Stimulated activated CD4-positive, alpha-beta T cell treated with anti-CD3 and anti-CD28 coated beads, Interleukin-1b, Interleukin-23, amount 100 ng/mL, for 48 hours (primary cell): ENCODE measurements at places on chromosomes 7 and 10.

DNA sequence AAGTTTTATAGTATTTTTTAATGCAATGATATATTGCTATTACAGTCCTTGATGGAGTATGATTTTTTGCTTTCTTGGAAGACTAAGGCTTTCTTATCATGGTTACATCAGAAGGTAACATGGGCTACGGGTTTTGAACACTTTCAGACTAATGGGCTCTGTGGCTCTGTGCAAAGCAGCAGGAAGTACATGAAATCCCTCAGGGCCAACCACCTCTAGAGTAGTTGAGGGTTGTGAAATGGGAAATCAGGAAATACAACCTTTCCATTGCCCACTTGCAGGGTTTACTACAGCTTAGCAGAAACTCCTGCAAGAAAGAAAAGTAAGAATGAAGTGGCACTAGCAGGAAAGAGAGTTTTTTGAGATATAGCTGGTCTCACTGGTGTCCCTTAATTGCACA, 853.5 kb downstream of the KCNMA1 start:
- no peak for DNase-seq

DNA sequence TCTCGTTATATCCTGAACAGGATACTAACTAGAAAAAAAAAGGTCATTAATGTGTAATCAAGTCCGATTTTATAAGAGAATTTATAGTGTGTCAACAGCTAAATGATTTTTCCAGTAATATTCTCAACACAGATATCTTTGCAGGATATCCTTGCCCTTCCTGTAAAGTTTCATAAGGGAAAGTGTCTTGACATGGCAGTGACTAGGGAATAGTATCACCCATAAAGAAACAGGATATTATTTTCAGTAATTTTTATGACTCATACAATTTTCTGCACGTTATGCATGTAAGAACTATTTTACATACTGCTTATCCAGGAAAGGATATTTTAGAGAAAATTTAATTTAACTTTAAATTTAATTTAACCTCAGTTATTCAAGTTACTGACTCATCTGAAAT, 19.5 kb upstream of the PNLIP start:
- DNase-seq: no peak

- DNase-seq: no peak
These were observed 332.7 kb upstream of the MAGI2 start for GRCh38 chr7:79786187-79786586.

DNA sequence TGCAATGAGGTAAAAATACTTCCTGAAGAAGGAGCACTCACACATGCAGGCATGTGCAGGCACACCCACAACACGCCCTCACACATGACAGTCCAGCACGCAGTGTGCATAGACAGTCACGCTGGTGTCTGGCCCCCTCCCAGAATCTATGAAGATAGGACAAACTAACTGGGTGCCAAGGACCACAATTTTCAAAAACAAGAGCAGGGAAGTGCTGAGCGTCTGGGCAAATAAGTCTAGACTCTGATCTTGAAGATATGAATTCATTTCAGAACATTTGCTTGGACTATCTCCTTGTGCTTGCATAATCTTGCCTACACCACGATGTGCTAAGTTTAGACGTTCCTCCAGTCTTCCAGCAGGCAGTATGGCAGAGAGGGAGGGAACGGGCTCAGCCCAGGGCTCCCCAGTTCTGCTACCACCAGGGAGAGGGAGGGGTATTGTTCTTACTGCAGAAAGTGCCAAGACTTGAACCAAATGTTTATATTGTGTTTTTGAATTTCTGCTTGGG, 276.5 kb upstream of the KLF6 start:
- DNase-seq: no peak

DNA sequence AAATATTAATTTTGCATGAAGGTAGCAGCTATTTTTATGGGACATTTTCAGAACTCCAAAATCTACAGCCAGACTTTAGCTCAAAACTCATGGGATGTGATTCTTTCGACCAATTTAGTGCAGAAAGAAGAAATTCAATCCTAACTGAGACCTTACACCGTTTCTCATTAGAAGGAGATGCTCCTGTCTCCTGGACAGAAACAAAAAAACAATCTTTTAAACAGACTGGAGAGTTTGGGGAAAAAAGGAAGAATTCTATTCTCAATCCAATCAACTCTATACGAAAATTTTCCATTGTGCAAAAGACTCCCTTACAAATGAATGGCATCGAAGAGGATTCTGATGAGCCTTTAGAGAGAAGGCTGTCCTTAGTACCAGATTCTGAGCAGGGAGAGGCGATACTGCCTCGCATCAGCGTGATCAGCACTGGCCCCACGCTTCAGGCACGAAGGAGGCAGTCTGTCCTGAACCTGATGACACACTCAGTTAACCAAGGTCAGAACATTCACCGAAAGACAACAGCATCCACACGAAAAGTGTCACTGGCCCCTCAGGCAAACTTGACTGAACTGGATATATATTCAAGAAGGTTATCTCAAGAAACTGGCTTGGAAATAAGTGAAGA, 112.3 kb downstream of the CFTR start:
- DNase-seq: no peak

DNA sequence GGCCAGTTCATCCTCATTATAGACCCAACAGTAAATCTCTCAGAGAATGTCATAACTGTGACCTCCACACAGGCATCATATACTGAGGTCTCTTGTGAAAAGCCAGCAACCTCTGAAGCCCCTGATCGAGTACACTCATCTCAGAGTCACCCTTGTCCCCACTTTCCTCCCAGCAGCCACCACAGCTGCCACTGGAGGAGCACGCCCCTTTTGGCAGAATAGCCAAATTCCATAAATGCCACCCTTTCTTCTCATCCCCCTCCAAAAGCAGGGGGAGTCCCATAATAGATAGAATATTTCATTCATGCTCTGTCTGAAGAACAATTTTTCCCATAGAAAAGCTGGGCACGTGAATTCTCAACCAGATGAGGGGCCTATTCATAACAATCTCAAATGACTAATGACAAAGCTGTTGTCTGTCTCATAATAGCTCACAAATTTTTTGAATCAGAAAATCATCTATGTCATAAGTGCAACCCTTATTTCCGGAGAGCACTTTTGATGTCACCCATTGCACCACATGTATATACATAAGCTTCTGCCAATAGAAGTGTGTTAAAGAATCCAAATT, 47.4 kb downstream of the SGMS1 start:
- DNase-seq: no peak
